ENCODE measurements at places on chromosomes 5 and 9. TPM values are rescaled to one million over a fixed set of nuclear protein-coding genes. Genes with fewer than 3 reads are reported as not detected.

GRCh38 chr9:129423216-129423615 is 197.7 kb downstream of the C9orf50 start:
- no peak overlapping the region for H3K4me3 ChIP-seq
- H3K4me1 ChIP-seq, result no peaks in the 10 kb centered on the region
- H3K27ac ChIP-seq, result peak overlapping the region; percentile 58
- H3K27me3 ChIP-seq, result no peaks in the 10 kb centered on the region
- no peak for DNase-seq

DNA sequence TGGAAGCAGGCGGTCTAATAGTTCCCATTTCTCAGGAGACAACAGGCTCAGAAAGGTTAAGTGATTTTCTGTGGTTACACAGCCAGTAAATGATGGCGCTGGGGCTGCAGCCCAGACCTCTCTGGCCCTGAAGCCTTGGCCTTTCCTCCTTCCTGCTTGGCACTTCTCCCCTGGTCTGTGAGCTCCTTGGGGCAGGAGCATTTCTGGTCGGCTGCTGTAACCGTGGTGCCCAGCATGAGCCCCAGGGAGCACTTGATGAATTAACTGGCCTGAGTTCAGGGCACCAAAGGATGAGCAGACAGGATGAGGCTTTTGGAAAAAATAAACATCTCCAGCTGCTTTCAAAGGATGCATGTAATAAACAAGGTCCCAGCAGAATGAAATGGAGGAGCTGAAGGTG is 30.2 kb downstream of the CDHR2 start:
- DNase-seq, result no peak
- H3K27ac ChIP-seq, result no peak overlapping the region
- H3K4me1 ChIP-seq, result no peaks in the 10 kb centered on the region
- H3K36me3 ChIP-seq, result no peaks in the 10 kb centered on the region

GRCh38 chr5:65061974-65062353 is 293.2 kb downstream of the CWC27 start:
- H3K4me1 ChIP-seq, result no peaks in the 10 kb centered on the region
- no peaks in the 10 kb centered on the region for H3K36me3 ChIP-seq
- H3K4me3 ChIP-seq, result no peak overlapping the region
- H3K27me3 ChIP-seq, result no peaks in the 10 kb centered on the region
- no peak for DNase-seq
- H3K27ac ChIP-seq, result no peak overlapping the region

GRCh38 chr5:18811661-18812060 is 1176.3 kb downstream of the CDH18 start:
- H3K4me3 ChIP-seq, result no peak overlapping the region
- H3K27me3 ChIP-seq, result no peaks in the 10 kb centered on the region
- no peak for DNase-seq
- H3K27ac ChIP-seq, result no peak overlapping the region

- DNase-seq, result no peak
- H3K4me3 ChIP-seq, result no peak overlapping the region
- H3K36me3 ChIP-seq, result no peaks in the 10 kb centered on the region
- H3K4me1 ChIP-seq, result no peaks in the 10 kb centered on the region
- H3K27me3 ChIP-seq, result no peaks in the 10 kb centered on the region
Observed at GRCh38 chr5:124007675-124008398, 495.9 kb downstream of the CSNK1G3 start.

- DNase-seq, result no peak
- H3K36me3 ChIP-seq, result no peaks in the 10 kb centered on the region
- no peaks in the 10 kb centered on the region for H3K27me3 ChIP-seq
- no peak overlapping the region for H3K27ac ChIP-seq
Observed at GRCh38 chr9:124264823-124265233, 7.1 kb downstream of the NEK6 start.

IL5 gene
- total RNA-seq, result not detected

RORB gene
- total RNA-seq, result 2.2 TPM

DNA sequence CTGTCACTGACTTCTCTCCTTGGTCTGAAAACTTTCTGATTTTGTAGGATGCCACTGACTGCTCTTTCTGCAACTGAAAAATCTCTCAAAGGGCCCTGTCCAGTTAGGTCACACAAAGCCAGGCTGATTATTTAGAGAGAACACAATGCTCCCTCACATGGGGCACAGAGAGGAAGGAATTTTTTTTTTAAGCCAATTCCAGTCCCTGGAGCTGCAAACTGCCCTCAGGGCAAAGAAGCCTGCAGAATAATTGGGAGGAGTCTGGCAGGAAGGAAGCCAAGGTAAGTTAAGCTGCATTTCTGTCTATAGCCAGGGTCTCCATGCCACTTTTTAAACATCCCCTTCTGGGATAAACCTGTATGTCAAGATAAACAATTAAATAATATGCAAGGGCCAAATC is 305.5 kb downstream of the ZSWIM6 start:
- no peak overlapping the region for H3K4me3 ChIP-seq
- no peak for DNase-seq
- H3K27me3 ChIP-seq, result no peaks in the 10 kb centered on the region
- no peak overlapping the region for H3K27ac ChIP-seq
- H3K4me1 ChIP-seq, result no peaks in the 10 kb centered on the region

MIER3 gene
- total RNA-seq, result 19.5 TPM

PFN3 gene
- total RNA-seq, result not detected

DNAJC18 gene
- total RNA-seq, result 8.0 TPM

GRCh38 chr9:70111042-70111602 is 67.5 kb downstream of the MAMDC2 start:
- H3K4me3 ChIP-seq, result no peak overlapping the region
- H3K27me3 ChIP-seq, result no peaks in the 10 kb centered on the region
- no peaks in the 10 kb centered on the region for H3K4me1 ChIP-seq
- no peak overlapping the region for H3K27ac ChIP-seq
- DNase-seq, result peak; percentile 83
- H3K36me3 ChIP-seq, result no peaks in the 10 kb centered on the region

MYMK gene
- total RNA-seq, result not detected

GRCh38 chr5:57267805-57268204 is 93.9 kb downstream of the GPBP1 start:
- no peaks in the 10 kb centered on the region for H3K4me1 ChIP-seq
- no peak overlapping the region for H3K27ac ChIP-seq
- DNase-seq, result no peak
- H3K27me3 ChIP-seq, result no peaks in the 10 kb centered on the region

Data from adrenal gland (tissue), 19 donors.